Lung microvascular endothelial cell (primary cell): ENCODE measurements at places on chromosomes 1 and 21. TPM values are rescaled to one million over a fixed set of nuclear protein-coding genes. Genes with fewer than 3 reads are reported as not detected.

The UBE2U gene
- 0.20 TPM in 1 of 2 replicates, not detected in the other for total RNA-seq

- DNase-seq: peak; percentile 26
These were observed 80.3 kb downstream of the DIRAS3 start for GRCh38 chr1:67970088-67970487.

- DNase-seq: no peak
These were observed 71.1 kb downstream of the IER5 start for GRCh38 chr1:181159451-181160140.

DNA sequence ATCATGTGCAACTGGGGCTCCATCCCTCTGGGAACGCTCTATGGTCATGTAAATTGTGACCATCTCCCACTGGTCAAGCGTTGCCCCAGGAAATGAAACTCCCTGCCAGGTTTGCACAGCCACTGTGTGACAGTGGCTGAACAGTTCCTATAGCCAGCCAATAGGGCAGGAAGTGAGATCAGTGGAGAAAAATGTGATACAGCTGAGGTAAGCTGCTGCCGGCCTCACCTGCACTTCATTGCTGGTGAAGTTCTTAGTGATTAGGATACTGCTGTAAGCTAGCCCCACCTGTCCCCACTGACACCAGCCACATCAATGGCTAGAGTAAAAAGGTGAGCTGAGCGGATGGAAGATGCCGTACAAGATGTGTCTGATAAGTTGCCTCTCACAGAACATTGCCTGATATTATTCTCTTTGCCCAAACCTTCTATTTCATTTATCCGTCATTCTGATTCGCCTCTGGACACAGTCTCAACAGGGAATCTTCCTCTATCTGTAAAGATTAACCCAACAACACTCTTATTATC, 38.4 kb upstream of the CDC42BPA start:
- DNase-seq: peak; percentile 60

DNA sequence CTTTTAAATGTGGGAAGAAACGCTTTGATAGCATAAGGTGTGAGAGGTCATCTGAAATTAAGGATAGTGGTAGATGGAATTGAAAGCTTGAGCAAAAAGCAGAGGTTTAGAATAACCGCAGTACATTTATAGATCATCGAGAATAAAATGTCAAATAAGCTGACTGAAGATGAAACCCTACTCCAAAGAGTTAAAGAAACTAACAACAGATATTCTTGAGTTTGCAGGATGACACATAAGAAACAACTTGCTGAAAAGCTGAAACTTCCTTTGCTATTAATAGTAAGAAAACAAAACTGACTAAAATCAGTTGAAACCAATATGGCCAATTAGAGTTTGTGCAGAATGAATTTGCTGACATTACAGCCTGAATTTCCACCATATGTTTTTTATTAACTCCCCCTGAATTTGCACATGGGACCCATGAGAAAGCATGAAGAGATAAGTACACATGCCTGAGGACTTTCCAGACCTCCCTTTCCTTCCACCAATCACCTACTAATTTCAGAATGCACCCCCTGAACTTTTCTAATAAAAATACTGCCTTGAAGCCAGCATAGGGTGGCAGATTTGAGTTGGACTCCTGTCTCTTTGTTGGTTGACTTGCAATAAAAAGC, 1.7 kb upstream of the C1orf185 start:
- no peak for DNase-seq

- no peak for DNase-seq
These were observed 6.2 kb upstream of the RRP1 start for GRCh38 chr21:43783098-43783700.

- no peak for DNase-seq
These were observed 31.7 kb downstream of the LAMB3 start for GRCh38 chr1:209620487-209620884.

DNA sequence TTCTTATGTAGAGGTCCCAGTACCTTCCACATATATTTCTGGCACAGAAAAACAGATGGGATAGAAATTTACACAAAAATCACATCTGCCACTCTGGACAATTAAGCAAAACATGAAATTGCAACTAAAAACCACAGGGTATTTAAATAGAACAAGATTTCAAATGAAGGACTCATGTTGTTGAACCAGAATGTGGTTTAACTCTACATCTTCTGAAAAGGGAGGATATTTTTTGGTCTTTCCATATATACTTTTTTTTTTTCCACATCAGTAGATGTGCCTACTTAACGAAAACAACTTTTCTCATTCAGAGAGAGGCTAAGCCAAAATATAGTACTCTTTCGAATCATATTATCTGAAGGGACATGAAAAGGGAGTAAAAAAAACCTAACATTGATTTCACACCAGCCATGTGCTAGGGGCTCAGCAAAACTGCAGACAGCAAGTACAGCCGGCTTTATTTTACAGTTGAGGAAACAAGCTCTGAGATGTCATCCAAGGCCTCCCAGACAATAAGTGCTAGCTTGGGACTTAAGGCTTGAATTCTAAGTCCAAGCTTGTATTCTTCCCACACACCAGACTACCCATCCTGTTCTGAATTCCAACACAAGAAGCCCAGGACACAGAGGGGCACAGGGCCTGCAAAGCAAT, 208.9 kb downstream of the PBX1 start:
- DNase-seq: no peak

- no peak for DNase-seq
These were observed 142.1 kb upstream of the BRINP3 start for GRCh38 chr1:190619724-190620123.

The TACSTD2 gene
- total RNA-seq: 9.6 and 56.2 TPM in 2 replicates

- DNase-seq: peak; percentile 27
These were observed 128.9 kb upstream of the ADAR start for GRCh38 chr1:154736841-154737240.

DNA sequence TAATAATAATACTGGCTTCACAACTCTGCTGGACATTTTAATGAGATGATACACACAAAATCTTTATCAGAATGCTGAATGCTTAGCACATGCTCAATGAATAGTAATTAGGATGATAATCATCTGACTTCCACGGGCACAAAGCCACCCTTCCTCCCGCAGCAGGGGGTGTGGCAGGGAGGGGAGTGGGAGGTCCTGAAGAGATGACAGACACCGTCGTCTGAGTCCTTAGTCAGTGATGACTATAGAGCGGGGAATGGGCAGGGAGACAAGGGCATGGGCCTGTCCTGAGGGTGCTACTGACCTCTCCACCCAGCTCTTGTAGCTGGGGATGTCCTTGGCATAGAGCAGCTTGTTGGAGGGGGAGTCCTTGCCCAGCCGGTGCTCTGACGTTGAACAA, 117.6 kb upstream of the CD34 start:
- no peak for DNase-seq

DNA sequence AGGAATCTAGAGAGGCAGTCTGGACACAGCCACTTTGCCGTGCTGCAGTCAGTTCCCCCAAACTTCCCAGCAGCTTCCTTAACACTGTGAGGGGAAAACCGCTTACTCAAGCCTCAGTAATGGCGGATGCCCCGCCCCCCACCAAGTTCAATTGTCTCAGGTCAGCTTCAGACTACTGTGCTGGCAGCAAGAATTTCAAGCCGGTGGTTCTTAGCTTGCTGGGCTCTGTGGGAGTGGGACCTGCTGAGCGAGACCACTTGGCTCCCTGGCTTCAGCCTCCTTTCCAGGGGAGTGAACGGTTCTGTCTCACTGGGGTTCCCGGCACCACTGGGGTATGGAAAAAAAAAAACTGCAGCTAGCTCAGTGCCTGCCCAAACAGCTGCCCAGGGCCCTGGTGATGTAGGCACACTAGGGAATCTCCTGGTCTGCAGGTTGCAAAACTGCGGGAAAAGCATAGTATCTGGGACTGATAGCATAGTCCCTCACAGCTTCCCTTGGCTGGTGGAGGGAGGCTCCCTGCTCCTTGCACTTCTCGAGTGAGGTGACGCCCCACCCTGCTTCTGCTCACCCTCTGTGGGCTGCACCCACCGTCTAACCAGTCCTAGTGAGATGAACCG, 23.7 kb upstream of the HFM1 start:
- no peak for DNase-seq

DNA sequence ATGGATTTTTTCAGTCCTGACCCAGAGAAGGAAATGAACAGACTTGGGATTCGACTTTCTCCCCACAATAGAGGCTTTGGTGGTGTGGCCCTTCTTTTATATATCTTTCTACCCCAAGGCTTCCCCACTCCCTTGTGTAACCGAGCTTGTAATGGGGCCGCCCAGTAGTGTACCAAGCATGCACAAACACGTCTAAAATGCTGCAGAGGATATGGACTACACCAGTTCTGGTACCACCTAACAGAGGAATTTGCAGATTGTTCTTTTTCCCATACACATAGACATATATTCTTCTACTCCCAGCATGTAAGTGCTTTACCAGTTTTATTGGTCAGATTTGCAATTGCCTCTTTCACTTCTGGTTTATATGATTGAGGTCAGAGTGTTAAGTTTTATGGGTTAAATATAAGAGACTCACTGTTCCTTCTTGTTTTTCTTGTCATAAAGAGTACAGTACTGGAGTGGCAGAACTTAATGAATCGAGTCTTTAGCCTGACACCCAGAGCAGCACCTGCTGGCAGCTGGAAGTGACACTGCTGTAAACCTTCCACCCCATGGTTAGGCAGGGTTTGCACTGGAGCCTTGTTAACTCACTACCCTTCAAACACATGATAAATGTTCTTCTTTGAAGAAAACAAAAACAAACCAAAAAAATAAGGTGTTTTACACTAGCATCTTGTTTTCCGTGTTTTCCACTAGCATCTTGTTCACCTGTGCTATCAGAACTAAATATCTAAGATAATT, 198.6 kb downstream of the PTPRC start:
- no peak for DNase-seq
